ENCODE measurements at places on chromosomes 11 and 22.

GRCh38 chr11:94635072-94635471 lies 67.9 kb downstream of the PIWIL4 start:
- DNase-seq, result no peak

DNA sequence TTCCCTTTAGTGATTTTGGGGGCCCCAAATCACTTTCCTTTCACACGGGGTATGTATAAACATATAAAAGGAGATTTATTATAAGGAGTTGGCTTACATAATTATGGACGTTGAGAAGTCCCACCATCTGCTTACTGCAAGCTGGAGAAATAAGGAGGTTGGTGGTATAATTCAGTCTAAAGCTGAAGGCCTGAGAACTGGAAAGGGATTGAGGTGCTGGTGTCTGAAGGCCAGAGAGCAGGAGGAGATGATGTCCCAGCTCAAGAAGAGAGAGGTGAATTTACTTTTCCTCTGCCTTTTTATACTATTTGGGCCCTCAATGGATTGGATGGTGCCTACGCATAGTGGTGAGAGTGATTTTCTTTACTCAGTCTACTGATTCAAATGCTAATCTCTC lies 1.3 kb upstream of the ZNF202 start:
- DNase-seq, result no peak

- no peak for DNase-seq
These were observed 22.2 kb downstream of the ATXN10 start for GRCh38 chr22:45693835-45694234.

GRCh38 chr11:6818967-6819366 lies 19.5 kb upstream of the OR6A2 start:
- no peak for DNase-seq

DNA sequence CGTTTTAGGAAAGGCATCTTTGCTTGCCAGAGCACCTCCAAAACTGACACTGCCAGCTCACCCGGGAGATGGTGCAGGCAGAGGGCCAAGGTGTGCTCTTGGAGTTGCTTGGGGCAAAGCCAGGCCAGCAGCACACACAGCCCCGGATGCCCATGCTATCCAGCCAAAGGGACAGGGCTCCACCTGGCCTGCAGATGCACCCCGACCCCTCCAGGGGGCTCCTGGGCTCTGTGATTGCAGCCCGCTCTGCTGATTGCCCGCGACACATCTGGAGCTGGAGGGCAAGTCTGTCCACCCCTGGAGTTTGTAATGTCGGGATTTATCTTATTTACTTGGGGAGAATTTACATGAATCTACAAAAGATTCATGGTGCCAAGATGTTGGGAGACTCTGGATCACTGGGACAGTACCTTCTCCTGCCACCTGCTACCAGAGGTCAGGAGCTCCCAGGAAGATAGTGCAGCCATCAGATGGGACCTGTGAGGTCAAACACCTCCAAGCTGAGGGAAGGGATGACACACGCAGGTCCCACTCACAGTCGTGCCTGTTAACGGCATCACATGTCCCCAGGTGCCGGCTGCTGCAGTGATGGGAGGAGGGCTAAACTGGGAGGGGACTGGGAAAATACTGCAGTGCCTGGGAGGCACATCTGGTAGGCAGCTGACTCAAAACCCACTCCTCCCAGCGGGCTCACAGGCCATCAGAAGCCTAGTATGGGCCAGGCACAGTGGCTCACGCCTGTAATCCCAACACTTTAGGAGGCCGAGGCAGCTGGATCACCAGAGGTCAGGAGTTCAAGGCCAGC lies 17.2 kb downstream of the CBX7 start:
- DNase-seq, result no peak

- DNase-seq, result no peak
These were observed 127.4 kb upstream of the LMO1 start for GRCh38 chr11:8390851-8391612.

DNA sequence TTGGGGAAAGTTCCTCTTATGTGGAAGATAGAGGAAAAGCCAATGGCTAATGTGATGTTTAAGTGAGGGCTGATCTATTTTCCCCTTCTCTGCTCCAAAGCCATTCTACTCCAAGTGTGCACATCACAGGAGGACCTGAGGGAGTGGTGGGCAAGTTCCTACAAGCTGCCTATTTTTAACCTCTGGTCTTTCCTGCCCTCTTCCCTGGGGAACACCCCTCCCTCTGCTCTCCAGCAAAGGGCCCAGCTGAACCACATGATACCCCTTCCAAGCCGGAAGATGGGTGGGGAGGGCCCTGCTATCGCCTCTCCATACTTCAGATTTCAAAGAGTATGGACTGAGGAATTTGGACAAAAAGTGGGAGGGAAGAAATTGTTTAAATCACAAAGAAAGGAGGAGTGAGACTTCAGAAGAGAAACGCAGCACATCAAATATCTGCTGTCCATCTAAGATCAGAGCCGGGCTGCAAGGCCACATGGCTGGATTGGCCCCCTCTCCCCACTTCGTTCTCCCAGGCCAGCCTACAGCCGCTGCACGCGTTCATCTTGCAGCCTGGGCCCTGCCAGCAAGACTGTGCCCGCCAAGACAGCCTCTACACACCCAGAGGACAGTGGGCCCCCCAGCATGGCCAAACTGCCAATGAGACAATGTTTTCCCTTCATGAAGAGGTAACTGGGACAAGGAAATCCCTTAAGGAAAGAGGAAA lies 77.5 kb downstream of the MICAL3 start:
- DNase-seq, result no peak

DNA sequence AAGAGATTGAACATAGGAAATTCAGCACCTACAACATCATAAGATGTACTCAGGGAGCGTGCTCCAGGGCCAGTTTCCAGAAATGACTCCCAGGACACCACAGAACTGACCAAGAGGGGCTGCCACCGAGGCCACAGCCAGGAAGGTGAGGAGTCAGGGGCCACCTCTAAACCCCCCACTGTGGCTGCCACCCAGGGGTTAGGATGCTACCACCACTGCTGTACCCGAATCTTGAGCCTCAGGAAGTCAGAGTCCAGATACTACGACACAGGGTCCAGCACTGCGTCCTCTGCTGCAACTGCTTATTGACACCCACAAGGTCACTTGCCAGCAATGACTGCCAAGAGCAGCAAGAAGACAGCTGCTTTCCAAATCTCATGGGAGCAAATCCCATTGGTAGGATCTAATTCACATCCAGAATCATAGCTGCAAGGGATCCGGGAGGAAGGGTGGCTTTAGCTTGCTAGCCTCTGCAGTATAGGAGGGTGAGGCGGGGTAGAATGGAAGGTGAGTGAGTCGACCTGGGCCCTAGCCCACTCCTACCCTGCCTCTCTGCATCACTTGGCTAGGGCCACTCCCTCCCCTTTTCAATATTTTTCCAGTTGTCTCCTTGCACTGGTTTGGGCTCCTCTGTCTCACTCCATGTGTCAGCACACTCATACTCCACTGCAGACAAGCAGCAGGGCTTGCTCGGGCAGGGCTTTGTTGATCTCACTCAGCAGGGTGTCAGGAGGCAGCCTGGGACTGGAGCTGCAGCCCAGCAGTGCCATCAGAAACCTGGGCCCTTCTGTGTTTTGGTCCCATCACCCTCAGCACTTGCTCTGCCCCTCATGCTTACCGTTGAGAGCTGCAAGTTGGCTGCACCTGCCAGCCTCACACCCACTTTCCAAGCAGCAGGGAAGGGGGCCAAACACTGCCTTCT lies 18.1 kb upstream of the CYTH4 start:
- DNase-seq, result no peak

- DNase-seq, result no peak
These were observed 18.6 kb upstream of the APLP2 start for GRCh38 chr11:130051082-130051481.

DNA sequence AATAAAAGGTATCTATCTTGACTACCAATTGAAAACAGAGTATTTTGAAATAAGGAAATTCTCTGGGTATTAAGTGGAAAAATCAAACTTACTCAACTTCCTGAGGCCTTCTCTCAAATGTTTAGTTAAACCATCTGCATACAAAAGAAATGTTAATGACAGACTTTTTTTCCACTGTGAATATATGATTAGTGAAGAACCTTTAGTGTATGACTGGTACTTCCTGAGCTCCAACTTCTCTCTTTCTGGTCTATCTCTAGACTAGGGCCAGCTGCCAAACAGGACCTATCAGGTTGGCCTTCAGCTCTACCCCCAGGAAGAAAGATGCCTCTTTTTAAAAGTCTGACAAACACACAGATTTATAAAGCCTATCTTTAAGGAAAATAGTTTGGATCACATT lies 68.8 kb upstream of the SCUBE2 start:
- no peak for DNase-seq

- DNase-seq, result no peak
These were observed 11.5 kb upstream of the YWHAH start for GRCh38 chr22:31932863-31933262.

- DNase-seq, result no peak
These were observed 26.7 kb downstream of the TREH start for GRCh38 chr11:118652681-118653181.

- no peak for DNase-seq
These were observed 106.3 kb upstream of the TEAD1 start for GRCh38 chr11:12567746-12568460.

GRCh38 chr22:30941363-30941740 lies 27.2 kb downstream of the MORC2 start:
- no peak for DNase-seq

- DNase-seq, result no peak
These were observed 13.2 kb upstream of the HEPHL1 start for GRCh38 chr11:94007906-94008305.

DNA sequence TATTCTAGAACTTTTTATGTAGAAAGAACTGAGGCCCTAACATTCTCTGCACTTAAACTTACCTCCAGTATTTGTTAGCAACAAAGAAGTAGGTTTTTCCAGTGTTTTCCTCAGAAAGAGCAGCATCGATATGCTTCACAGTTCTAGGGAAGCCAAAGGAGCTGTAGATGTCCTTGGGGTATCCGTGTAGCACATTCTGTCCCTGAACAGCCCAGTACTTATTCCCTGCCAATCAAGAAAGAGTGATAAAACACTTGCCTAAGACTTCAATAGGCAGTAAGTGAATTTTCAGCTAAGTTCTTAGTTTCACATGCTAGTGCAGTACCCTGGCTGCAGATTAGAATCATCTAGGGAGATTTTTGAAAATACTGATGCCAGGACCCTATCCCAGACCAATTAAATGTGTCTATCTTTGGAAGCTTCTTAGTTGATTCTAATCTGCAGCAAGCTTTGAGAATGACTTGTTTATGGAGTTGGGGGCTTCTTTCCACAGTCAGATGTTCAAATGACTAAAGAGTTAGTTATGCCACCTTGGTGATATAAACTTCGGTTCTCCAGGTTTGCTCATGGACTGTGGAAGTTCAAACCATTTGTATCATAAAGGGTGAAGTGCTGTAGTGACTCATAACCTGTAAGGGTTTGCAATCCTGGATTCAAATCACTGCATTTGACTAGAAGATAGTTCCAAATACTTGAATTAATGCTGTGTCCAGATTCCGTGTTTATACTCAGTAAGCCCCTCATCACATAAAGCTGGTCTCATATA lies 6.5 kb downstream of the MMP1 start:
- DNase-seq, result no peak

DNA sequence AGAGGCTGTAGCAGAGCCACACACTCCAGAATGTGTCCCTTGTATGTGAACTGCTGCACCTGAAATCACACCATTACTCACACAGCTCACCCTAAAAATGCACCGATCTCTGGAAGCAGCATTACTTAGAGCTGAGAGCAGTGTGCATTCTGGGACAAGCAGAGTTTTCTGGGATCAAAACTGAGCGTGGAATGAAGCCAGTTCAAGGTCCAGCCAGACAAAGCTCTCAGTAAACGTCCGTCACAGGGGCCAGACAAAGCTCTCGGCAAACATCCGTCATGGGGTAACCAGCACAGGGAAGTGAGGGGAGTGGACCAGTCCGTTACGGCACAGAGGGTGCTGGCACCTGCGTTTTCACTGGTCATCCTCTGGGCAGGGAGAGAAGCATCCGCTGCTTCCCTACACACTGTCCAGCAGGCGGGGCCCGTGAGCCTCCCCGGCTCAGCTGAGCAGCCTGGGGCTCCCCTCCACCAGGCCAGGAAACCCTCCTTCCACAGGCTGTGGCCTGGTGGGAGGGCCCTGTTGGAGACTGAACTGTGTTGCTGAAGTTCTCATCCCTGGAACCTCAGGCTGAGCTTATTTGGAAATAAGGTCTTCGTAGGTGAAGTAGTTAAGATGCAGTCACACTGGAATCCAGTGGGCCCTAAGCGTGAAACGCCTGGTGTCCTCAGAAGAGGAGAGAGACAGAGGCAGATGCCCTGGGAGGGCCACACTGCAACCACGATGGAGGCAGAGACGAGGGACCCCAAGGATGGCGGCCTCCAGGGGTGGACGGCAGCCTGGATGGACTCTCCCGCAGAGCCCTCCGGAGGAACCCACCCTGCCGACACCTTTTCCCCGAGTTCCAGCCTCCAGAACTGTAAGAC lies 883.9 kb downstream of the BRD1 start:
- DNase-seq, result no peak

GRCh38 chr11:126561327-126561893 lies 205.9 kb downstream of the ST3GAL4 start:
- peak; percentile 11 for DNase-seq

DNA sequence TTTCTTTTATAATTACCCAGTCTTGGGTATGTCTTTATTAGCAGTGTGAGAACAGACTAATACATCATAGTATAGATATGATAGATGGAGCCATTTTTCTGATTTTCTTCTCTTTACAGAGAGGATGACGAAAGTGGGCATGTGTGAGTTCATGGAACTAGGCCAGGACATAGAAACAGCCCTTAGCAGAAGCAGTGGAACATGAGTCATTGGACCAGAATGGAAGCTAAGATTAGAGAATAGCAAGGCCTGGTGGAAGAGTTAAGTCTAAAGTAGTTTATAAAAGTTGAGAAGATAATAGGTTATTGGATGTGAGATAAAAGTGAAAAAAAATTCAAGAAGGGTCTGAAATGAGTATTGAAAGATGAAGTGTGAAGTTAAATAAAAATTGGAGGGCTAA lies 97.0 kb upstream of the MPPED2 start:
- no peak for DNase-seq

- DNase-seq, result no peak
These were observed 29.6 kb upstream of the MMP20 start for GRCh38 chr11:102654761-102655160.

- DNase-seq, result no peak
These were observed 70.0 kb downstream of the SGSM1 start for GRCh38 chr22:24875862-24876506.

- no peak for DNase-seq
These were observed 6.1 kb downstream of the ARHGAP8 start for GRCh38 chr22:44758344-44758973.

DNA sequence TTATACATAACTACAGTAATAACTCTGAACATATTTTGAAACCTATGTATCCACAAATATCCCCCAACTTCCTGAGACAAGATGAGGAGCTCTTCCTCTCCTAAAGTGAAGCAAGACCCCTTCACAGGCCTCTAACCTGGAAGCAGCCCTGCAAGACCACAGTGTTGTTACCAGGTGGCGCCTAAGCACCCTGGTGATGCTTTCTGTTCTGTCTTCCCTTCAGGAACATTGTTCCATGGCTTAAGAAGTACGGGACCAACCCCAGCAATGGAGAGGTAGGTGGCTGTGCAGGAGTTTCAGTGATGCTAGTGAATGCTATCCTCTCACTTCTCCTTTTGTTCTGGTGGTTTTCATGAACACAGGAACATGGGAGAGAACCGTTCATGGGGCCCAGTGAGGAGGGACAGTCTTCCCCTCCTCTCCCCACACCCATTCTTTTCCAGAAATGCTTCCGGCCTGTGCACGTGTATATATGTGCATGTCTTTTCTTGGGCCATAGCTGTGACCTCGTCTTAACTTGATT lies 6.4 kb downstream of the PPIL2 start:
- no peak for DNase-seq
